ENCODE measurements at places on chromosomes 2 and 18.

- DNase-seq = no peak
Observed at GRCh38 chr2:85135660-85135914, 2.4 kb downstream of the TCF7L1 start.

DNA sequence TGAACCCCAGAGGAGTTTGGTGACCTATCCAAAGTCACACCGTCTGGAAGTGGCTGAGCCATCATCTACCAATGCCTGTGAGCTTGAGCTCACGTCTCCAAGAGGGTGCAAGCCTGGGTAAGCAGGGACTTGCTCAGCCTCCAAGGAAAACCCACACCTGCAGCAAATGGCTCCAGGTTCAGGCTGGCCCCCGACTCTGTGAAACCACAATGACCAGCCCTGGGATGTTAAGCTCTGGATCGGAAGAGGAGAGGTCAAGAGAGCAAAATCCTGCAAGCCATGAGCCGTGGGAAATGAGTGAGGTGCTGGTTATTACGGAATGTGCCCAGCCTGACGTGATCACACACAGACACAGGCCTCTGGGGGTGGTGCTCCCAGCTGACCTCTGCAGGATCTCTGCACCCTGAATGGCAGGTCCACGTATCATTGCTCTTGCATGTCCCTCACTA, 94.1 kb upstream of the OTOS start:
- no peak for DNase-seq

GRCh38 chr2:85750587-85751575, 2.9 kb upstream of the ATOH8 start:
- DNase-seq = peak; percentile 75

DNA sequence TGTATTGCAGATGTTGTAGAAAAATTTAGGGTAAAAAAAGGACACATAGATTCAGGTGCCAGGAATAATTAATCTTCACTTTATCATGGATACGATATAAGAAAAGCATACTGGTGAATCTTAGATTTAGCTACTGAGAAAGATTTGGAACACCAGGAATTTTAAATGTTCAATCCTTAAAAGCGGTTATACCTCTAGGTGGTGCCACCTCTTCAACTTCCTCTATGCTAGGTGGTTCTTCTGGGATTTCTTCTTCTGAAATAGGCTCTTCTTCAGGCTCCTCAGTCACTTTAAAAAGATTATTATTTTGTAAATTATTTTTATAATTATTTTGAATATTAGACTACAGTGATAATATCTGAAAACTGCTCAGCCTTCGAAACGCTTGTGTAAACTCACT, 133.1 kb downstream of the TTN start:
- no peak for DNase-seq

DNA sequence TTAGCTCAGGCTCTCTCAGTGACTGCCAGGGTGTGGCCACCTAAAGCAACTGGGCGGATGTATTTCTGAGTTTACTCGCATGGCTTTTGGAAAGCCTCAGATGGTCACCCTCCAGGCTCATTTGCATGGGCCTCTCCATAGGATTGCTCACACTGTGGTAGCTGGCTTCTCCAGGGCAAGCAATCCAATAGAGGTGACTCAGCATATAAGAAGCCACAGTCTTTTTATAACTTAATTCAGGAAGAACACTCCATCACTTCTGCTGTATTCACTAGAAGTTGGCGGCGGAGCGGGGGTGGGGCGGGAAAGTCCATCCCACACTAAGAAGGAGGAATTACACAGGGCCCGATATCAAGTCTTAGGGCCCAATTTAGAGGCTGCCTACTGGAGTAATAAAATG, 3.6 kb upstream of the DOK6 start:
- DNase-seq = no peak

- DNase-seq = no peak
Observed at GRCh38 chr2:159208438-159208837, 78.1 kb downstream of the WDSUB1 start.

DNA sequence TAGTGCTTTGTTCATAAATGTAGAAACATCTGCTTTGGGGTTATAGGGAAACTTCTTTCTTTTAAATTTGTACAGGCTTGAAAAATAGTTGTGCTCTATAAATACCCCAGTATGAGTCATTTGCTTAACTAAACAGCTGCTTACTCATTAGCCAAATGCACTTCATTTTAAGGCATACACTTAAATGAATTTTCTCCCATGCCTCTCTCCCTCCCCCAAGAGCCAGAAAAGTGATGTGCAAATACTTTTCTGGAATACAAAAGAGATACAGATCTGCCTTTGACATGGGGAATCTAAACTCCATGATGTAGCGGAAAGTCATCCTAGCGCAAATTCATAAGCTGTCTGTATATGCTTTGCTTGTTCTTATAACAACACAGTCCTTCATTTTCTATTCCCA, 469.4 kb downstream of the DLGAP1 start:
- DNase-seq = no peak

GRCh38 chr2:209145941-209146681, 277.7 kb upstream of the MAP2 start:
- DNase-seq = no peak

DNA sequence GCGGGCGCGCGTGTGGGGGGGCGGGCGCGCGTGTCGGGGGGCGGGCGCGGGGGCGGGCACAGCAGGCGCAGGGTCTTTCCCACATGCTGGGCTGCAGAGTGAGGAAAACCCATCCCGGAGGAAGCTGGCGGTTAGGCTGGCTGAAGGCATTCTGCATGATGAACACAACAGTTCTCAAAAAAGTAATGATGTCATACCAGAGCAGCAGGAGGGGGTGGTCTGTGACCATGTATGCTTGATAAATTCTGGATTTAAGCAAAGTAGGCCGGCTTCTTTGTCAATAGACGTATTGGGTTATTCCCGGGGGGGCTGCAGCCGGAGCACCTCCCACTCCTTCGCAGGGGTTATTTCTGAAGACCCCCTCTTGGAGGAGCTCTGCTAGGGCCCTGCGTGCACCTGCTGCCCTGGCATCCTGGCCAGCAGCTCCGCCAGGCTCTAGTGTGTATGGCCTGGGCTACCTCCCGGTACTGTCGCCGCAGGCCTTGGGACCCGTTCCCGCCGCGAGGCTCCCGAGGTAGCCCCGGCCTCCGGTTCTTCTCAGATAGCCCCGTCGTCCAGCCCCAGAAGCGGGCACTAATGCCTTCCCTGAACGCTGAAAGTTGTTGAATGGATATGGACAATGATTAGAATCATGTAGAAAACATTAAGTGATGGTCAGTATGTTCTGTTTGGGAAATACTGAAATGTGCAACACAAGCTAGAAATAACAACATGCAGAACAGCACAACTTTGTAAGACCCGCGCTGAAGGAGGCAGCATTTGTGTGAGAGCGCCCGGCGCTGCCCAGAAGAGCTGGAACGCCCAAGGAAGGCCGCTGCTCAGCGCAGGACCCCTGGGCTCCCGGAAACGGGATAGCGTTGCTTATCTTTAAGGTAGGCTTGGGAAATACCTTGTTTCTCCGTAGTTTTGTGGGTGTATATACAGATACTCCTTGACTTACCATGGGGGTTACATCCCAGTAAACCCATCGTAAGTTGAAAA, 101.4 kb upstream of the RAB6C start:
- DNase-seq = no peak

DNA sequence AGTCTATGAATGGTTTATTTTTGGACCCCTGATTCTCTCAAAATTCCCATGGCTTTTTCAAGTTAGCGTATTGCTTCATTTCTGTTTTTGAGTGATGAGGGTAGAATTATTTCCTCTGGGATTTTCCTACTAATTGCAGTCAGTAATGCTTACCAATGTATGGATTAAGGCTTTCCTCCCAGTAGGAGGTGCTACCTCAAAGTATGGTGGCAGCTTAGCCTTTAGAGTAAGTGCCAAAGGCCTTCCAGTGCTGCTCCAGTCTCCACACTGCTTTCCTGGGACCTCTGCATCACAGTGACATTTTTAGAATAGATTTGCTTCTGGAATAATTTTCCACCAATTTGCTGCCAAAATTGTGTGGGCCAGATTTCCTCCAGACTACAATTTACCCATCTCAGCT, 16.2 kb upstream of the SSB start:
- no peak for DNase-seq

DNA sequence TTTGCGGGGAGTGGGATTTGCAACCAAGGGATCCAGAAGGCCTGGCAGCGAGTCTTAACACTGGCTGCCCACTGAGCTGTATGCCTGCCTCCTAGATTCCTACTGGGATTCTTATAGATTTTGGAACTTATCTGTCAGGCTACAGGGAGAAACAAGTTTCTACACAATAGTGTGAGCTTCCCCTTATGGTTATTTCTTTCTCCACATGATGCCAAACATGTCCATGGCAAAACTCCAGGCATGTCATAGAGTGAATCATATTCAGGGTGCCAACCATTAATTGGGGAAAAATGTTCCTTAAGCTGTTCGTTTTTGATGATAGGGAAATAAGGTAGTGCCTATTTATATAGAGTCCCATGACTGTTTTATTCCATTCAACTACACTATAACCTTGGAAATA, 1185.2 kb upstream of the CELF4 start:
- no peak for DNase-seq

DNA sequence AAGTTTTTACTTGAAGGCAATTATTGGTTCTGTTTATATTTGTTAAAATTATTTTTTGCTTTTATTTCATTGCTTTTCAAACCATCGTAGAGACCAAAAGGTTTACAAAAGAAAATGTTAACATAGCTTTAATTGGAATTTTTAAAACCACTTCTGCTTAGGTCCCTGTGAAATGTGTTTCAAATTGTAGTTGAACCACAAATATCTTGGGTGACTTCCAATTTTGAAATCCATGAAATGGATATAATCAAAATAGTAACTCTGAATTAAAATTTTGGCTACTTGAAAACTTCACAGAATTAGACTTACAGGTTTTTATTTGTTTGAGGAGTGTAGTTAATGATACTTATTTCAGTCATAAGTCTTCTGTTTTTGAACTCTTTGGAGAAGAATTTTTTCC, 3.1 kb upstream of the SPAG16 start:
- no peak for DNase-seq

GRCh38 chr18:3448838-3449511, 997 bp upstream of the TGIF1 start:
- DNase-seq = no peak

- DNase-seq = no peak
Observed at GRCh38 chr2:36411962-36412444, 56.4 kb downstream of the CRIM1 start.

DNA sequence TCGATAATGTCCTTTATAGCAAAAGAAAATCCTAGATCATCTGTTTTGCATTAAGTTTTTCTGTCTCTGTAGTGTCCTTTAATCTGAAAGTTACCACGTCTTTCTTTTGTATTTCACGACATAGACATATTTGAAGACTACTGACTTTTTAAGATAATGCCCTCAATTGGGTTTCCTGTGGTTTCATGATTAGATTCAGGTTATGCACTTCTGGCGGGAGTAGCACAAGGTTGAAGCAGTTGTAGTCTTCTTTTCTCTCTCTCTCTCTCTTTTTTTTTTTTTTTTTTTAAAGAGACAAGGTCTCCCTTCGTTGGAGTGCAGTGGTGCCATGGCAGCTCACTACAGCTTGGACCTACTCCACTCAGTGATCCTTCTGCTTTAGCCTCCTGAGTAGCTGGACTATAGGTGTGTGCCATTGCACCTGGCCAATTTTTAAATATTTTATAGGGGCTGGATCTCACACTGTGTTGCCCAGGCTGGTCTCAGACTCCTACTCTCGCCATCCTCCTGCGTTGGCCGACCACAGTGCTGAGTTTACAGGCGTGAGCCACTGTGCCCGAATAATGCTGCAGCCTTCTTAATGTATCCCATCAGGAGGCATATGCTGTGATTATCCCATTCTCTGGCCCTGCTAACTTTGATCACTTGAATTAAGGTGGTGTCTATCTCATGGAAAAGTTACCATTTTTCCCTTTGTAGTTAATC, 3.9 kb downstream of the INPP4A start:
- no peak for DNase-seq

DNA sequence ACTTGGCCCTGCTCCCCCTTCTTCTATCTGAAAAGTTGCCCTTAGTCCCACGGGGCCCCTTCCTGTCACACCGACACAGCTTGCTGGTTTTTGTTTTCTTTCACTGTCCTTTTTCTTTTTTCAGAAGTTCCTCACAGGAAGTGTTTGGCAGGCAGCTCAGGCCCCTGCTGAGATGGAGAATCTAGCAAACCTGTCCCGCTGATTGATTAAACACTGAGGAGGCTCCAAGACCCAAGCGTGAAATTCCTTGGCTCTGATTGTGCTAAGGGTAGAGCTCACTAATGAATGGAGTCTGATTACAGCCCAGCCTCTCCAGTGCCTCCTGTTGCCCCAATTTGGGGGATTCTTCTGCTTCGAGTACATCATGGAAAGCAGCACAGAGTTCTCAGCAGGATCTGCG, 365.9 kb upstream of the MEX3C start:
- DNase-seq = no peak

DNA sequence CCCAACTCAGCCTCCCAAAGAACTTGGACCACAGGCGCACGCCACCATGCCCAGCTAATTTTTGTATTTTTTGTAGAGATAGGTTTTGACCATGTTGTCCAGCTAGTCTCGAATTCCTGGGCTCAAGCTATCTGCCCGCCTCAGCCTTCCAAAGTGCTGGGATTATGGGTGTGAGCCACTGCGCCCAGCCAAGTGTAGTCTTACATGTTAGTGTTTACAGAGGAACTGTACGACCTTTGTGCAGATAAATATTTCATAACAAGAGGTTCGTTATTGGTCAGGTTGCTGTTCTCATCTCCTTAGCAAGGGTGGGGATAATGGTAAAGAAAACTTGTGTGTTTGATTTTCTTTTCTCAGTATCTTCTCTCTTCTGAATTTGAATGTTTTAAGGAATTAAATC, 46.5 kb downstream of the RALBP1 start:
- peak; percentile 39 for DNase-seq

- no peak for DNase-seq
Observed at GRCh38 chr2:145161656-145162055, 641.7 kb upstream of the ZEB2 start.

- DNase-seq = no peak
Observed at GRCh38 chr2:9695941-9696340, 65.1 kb upstream of the YWHAQ start.

DNA sequence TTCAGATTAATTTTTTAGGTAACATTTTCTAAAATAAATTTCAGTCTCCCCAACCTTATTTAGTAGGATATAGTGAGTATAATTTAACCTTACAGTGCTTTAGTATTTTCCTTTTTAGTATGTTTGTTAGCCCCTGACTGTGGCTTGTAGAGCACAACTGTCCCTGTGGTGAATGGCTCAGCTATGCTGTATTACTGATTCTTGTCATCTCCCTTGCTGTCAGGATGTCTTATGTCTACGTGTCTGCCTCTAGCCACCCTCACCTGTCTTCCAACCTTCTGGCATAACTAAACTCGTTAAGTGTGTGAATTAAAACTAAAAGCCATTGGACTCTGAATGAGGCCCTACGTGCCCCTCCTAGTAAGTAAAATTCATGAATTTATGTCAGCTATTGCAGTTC, 18.4 kb downstream of the MRPS9 start:
- no peak for DNase-seq

Data from transverse colon (tissue), 4 donors.